ENCODE measurements at places on chromosomes 2 and 18. TPM values are rescaled to one million over a fixed set of nuclear protein-coding genes. Genes with fewer than 3 reads are reported as not detected.

The UGT1A10 gene
- not detected for total RNA-seq

The LCLAT1 gene
- total RNA-seq, result 19.3 TPM

The SERPINB2 gene
- total RNA-seq, result not detected

The ZNF513 gene
- 13.4 TPM for total RNA-seq

The RAB17 gene
- 0.38 TPM for total RNA-seq

The RAB6D gene
- total RNA-seq, result not detected

The RALBP1 gene
- total RNA-seq, result 32.1 TPM

The BBS5 gene
- 5.9 TPM for total RNA-seq

The STARD7 gene
- total RNA-seq, result 98.3 TPM

The ALLC gene
- total RNA-seq, result not detected

The SCN1A gene
- total RNA-seq, result not detected

The ASAP2 gene
- total RNA-seq, result 37.5 TPM

The MYOM1 gene
- total RNA-seq, result 0.25 TPM

The DUSP2 gene
- 0.52 TPM for total RNA-seq

The SLC9A4 gene
- not detected for total RNA-seq

The CHST9 gene
- total RNA-seq, result not detected

The SIX3 gene
- total RNA-seq, result 0.32 TPM

The CAPN14 gene
- total RNA-seq, result not detected

The ZSWIM2 gene
- not detected for total RNA-seq

The ZEB2 gene
- 7.3 TPM for total RNA-seq

The MYO1B gene
- 56.1 TPM for total RNA-seq

The EPC2 gene
- 11.1 TPM for total RNA-seq

The IRS1 gene
- total RNA-seq, result 13.8 TPM

The ADGRF3 gene
- total RNA-seq, result not detected
